ENCODE measurements at places on chromosomes 6 and 20.
A peak's percentile ranks its signal among the peaks of the same experiment; 100 is the strongest.

GRCh38 chr6:73263570-73263909 is 544 bp upstream of the KHDC1 start:
- DNase-seq, result no peak

DNA sequence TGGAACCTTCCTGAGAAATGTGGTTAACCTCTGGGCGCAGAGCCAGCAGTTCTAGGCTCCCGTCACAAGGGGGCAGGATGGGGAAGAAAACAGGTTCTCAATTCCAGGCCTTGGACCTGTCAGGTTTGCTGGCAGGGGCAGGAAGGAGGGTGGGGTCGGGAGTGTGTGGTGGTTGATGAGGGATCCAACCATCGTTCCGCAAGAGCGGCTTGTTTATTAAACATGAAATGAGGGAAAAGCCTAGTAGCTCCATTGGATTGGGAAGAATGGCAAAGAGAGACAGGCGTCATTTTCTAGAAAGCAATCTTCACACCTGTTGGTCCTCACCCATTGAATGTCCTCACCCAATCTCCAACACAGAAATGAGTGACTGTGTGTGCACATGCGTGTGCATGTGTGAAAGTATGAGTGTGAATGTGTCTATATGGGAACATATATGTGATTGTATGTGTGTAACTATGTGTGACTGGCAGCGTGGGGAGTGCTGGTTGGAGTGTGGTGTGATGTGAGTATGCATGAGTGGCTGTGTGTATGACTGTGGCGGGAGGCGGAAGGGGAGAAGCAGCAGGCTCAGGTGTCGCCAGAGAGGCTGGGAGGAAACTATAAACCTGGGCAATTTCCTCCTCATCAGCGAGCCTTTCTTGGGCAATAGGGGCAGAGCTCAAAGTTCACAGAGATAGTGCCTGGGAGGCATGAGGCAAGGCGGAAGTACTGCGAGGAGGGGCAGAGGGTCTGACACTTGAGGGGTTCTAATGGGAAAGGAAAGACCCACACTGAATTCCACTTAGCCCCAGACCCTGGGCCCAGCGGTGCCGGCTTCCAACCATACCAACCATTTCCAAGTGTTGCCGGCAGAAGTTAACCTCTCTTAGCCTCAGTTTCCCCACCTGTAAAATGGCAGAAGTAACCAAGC is 29.6 kb downstream of the SRSF3 start:
- peak; percentile 45 for DNase-seq

DNA sequence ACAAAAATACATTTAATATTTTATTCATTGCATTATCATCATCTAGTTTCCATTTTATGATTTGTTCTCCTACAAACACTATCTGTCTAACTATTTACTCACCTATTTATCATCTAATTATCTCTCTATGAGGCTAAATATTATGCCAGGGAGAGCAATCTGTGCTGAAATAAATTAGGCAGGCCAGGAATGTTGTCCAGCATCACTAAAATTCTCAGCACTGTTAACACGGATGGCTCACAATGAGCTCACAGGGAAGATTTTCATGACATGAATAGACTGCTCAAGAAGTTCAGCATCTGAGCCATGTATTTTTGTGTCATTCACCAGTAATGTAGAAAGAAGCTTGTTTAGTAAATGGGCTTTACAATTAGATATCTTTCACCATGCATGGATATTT is 1277.2 kb downstream of the GRIK2 start:
- no peak for DNase-seq

GRCh38 chr6:43871284-43871683 is 101.3 kb downstream of the VEGFA start:
- DNase-seq, result no peak

DNA sequence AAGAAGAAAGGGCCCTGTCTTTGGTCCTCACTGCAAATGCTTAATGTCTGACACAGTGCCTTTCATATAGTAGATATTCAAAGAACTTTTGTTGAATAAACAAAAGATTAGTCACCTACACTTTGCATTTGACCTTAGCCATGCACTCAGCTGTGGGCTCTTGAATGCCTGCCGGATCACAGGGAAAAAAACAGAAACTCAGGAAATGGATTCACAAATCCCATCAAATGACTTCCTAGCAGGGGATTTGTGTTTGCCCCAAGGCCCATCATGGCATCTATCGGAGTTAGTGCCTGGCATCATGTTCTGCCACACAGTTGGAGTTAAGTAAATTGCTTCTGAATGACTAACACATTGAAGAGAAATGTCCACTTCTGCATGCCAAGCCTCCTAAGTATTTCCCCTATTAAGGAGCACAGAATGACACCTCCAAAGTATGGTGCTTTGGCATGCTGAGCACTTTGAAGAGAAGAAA is 72.3 kb upstream of the DST start:
- DNase-seq, result no peak

DNA sequence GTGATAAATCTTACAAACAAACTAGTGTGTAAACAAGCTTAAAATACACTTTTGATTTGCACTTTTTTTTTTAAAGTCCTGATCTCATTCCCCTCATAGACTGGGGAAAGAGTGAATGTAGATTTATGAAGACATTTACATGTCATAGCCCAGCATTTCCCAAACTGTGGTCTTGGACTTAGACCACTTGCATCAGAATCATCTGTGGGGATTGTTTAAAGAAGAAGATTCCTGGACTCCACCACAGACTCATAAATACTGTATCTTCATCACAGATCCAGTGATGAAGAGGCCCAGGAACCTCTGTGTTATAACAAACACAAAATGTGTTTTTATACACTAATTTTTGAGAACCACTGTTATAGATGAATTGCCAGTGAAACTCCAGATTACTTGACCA is 99.5 kb downstream of the KCNQ5 start:
- DNase-seq, result no peak
